Smooth muscle cell of bladder (primary cell): ENCODE measurements at places on chromosomes 13 and 19. TPM values are rescaled to one million over a fixed set of nuclear protein-coding genes. Genes with fewer than 3 reads are reported as not detected.

The CLIP3 gene
- 7.8 and 11.9 TPM in 2 replicates for total RNA-seq

The GRK1 gene
- total RNA-seq, result under 0.01 TPM in 1 of 2 replicates, not detected in the other

The DZIP1 gene
- total RNA-seq, result 22.5 and 34.1 TPM in 2 replicates

The KCNN4 gene
- 0.28 and 0.55 TPM in 2 replicates for total RNA-seq

The AP1M2 gene
- not detected in 2 replicates for total RNA-seq

The CRB3 gene
- total RNA-seq, result not detected in 2 replicates

The FAAP24 gene
- 0.85 and 0.92 TPM in 2 replicates for total RNA-seq

The C5AR1 gene
- total RNA-seq, result 0.09 TPM in 1 of 2 replicates, not detected in the other

The SYNGR4 gene
- total RNA-seq, result not detected in 2 replicates

The S1PR5 gene
- total RNA-seq, result 0.14 and 0.74 TPM in 2 replicates

The NDUFS7 gene
- 51.8 and 58.7 TPM in 2 replicates for total RNA-seq
